Inflammatory macrophage (primary cell): ENCODE measurements at places on chromosomes 16 and 17.

GRCh38 chr16:85239871-85240270 lies 127.6 kb upstream of the CIBAR2 start:
- DNase-seq, result no peak

DNA sequence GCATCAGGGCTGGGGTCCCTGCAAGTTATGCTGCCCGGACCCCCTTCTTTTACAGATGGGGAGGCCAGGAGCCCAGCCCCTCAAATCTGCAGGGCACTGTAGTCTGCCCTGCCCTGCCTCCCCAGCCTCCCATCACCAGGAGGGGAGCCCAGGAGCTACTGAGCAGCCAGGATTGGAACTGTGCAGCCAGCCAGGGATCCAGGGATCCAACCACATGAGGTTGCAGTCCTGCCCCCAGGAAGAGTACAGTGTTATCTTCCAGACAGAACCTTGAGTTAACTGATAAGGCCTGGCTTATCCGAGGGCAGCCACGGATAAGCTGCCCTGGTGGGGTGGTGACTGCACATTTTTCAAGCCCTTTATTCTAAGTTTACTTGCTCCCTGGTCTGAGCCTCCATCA lies 11.4 kb upstream of the NDRG4 start:
- DNase-seq, result no peak

- DNase-seq, result no peak
Measured at GRCh38 chr17:51673070-51673469, 412.7 kb downstream of the UTP18 start.

GRCh38 chr17:31515267-31515666 lies 123.8 kb downstream of the RAB11FIP4 start:
- no peak for DNase-seq

DNA sequence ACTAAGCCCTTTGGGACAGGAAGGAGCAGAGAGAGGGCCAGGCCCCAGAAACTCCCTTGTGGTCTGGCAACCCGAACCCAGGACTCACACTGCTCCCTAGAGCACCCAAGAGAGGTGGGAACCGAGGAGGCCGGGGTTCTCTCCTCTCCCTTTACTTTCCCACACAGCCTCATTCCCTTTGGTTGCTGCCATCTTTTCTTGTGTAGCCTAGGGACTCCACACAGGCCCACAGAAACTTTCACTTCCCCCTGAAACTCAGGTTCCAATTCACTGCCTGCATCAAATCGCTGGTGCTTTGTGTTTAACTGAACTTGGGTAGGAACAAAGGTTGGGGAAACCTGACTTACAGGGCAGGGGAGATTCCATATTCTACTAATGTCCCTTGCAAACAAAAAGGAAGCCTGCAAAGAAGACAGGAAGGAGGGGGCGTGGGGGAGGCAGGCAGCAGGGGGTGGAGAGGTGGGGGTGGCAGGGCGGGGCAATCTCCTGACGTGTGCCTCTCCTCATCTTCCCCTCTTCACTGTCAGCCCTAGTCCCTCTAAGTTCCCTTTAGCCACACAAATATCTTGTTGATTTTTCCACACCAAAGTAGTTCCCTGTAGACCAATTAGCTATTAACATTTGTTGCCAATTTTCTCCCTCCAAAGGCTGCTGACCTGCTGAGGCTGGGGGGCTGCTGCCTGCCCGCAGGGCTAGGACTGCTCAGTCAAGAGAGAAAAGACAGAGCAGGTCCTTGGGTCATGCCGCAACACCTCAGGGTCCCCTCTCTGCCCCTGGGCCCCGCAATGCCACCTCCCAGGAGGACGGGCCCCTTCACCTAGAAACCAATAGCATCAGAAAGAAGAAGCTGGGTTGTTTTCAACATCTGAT lies 8.0 kb downstream of the ST3GAL2 start:
- DNase-seq, result peak; percentile 82

GRCh38 chr17:31541559-31541958 lies 150.1 kb downstream of the RAB11FIP4 start:
- DNase-seq, result no peak

GRCh38 chr17:36943250-36944191 lies 5.2 kb upstream of the AATF start:
- DNase-seq, result no peak

GRCh38 chr17:47937941-47938340 lies 3.4 kb upstream of the PNPO start:
- DNase-seq, result no peak

- peak; percentile 57 for DNase-seq
Measured at GRCh38 chr16:72921106-72921505, 126.8 kb downstream of the ZFHX3 start.

DNA sequence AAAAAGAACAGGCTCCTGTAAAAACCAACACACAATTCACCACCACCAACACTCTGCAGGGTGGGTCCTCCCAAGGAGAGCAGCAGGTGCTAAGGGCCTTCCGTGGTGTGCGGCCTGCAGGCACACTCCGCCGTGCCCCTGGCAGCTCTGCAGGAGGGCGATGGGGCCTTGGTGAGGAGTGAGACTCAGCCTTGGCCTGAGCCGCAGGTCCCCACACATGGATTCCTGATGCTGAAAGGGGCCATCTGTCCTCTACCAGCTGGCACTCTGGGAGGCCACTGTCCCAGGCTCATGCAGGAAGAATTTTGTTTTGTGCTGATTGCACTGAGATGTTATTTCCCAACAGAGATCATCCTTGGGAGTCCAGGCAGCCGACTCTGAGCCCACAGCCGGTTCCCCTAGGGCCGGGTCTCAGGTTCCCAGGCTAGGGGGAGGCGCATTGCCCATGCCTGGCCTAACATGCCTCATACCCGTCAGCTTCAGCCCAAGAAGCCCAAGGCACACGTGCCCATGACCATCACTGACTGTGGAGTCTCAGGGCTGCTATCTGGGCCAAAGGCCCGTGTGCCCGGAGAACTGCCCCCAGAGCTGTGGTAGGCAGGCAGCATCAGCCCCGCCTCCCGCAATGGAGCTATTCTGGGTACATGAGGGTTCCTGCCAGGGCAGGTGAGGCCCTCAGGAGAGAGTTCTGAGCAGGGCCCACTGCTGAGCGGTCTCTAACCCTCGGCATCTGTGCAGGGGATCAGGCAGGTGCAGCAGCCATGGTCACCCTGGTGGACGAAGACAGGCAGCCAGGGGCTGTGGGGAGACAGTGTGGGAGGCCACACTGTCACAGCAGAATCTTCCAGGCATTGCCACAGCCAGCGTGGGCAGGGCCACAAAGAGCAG lies 97.9 kb upstream of the ZNF469 start:
- no peak for DNase-seq

GRCh38 chr17:55898195-55898594 lies 147.3 kb downstream of the PCTP start:
- DNase-seq, result peak; percentile 2

- DNase-seq, result peak; percentile 88
Measured at GRCh38 chr17:7351665-7352502, at the start of gene KCTD11. KCTD11 (plus strand) TSS chr17:7352162.

DNA sequence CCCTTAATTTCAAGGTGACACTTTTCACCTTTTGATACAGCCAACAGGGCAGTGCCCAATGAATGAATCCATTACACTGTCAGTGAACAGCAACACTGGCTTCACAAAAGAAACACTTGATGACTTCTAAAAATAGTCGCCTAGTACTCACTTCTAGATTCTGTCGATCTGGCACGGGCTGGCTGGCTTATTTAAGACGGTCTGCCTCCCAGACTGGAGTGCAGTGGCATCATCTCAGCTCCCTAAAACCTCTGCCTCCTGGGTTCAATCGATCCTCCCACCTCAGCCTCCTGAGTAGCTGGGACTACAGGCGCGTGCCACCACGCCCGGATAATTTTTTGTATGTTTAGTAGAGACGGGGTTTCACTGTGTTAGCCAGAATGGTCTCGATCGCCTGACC lies 1.9 kb downstream of the NDUFAB1 start:
- DNase-seq, result no peak

- no peak for DNase-seq
Measured at GRCh38 chr17:2191785-2192184, 111.8 kb downstream of the SMG6 start.

DNA sequence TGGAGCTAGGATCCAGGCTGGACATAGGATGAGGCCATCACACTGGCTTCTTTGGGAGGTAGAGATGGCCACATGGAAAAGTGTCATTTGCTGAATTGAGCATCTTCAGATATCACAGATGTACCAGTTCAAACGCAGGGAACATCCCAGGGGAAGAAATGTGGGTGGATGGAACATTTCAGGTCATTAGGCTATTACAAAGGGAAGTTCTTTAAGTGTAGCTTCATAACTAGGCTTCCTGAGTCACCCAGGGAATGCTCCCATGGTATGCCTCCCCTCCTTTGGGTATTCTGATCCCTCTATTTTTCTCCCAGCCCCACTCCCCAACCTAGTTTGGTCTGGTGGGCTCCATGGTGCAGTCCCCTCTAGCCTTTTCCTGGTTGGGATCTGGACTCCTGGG lies 69.8 kb upstream of the IRX3 start:
- no peak for DNase-seq

GRCh38 chr16:73692861-73693260 lies 603.8 kb upstream of the PSMD7 start:
- no peak for DNase-seq

DNA sequence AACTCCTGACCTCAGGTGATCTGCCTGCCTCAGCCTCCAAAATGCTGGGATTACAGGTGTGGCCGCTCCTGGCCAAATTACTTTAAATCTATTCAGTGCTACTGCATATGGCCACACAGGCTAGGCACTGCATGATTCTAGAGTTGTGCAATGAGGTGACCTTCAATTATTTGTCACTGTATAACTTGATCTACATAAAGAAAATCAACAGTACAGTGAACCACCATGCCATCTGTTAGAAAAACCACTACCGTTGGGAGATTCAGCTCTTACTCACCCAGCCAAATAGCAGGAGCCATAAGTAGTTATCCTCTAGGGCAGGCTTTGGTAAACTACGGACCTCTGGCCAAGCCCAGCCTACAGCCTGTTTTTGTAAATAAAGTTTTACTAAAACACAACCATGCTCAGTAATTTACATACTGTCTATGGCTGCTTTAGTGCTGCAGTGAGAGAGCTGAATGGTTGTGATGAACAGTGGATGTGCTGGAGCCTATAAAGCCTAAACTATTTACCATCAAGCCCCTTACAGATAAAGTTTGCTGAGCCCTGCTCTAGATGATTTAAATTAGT lies 40.7 kb upstream of the TANC2 start:
- no peak for DNase-seq

DNA sequence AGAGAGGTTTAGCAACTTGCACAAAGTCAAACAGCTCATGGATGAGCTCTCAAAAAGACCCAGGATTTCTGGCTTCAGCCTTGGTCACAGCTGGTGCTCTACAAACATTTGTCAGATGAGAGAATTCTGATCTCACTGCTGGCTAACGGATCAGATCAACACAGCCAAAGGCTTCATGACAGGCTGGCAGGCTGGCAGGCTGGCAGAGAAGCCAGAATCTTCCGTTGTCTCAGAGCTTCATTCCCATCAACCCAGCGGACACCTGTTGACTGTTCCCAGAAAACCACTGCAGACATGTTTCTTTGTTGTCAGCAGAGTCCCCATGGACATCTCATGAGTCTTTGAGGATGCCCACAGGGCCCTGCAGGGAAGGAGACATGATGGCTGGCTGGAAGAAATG lies 303.8 kb upstream of the ASIC2 start:
- DNase-seq, result no peak

DNA sequence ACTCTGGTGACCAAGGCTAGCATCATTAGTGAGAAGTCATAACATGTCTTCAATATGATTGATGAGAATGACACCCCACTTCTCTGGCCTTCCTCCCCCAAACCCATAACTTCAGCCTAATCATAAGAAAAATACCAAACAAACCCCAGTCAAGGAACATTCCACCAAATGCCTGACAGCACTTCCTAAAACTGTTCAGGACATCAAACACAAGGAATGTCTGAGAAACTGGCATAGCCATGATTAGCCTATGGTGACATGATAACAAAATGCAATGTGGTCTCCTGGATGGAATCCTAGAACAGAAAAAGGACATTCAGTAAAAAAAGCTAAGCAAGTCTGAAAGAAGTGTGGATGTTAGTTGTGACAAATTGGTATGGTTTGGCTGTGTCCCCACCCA lies 24.7 kb upstream of the TBX4 start:
- no peak for DNase-seq

- DNase-seq, result no peak
Measured at GRCh38 chr17:48639982-48640857, 14.1 kb upstream of the HOXB9 start.

GRCh38 chr16:48619979-48620378 lies 10.0 kb upstream of the N4BP1 start:
- DNase-seq, result peak; percentile 20

GRCh38 chr17:57387575-57387974 lies 131.3 kb downstream of the MSI2 start:
- no peak for DNase-seq

DNA sequence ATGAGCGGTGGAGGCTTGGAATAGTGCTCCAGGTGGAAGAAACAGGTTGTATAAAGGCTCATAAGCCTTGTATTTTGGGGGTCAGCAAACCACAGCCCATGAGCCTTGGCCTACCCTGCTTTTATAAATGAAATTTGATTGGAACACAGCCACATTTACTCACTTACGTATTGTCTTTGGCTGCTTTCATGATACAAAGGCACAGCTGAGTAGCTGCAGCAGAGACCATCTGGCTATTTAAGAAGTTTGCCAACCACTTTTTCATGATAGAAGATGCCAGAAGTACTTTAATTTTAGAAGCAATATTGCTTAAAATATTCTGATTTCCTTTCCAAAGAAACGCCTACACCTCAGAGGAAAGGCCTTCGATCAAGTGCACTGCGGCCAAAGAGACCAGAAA lies 73.8 kb downstream of the C17orf58 start:
- no peak for DNase-seq

DNA sequence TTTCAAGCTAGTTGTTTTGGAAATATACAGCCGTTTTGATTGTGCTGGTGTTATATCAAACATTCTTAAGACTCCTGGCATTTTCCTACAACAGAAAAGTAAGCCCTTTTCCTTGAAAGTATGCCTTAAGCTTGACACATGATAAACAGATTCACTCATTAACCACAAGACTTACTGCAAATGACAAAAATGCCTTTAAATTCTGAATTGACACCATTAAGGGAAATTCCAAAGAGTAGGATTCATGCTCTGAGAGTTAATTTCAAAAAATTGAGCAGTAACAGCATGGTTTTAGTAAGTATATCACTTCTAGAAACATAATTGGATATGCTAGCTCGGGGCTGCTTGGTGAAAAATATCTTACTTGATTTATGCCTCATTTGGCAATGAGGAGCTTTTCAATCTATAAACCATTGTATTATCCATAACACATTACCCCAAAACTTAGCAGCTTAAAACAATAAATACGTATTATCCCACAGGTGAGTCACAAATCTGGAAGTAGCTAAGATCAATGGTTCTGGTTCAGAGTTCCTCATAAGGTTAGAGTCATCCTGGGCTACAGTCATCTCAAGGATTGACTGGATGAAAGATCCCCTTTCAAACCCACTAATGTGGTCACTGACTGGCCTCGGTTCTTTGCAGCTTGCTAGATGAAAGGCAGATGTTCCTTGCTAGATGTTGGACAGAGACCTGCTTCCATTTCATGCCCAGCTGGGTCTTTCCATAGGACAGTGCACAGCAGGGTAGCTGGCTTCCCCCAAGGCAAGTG lies 8.2 kb upstream of the PHAF1 start:
- DNase-seq, result no peak
